SIG-M5 (cell line): ENCODE measurements at places on chromosomes 12 and 14.
A peak's percentile ranks its signal among the peaks of the same experiment; 100 is the strongest.

- DNase-seq: no peak
Observed at GRCh38 chr12:67594888-67595287, 53.7 kb upstream of the DYRK2 start.

DNA sequence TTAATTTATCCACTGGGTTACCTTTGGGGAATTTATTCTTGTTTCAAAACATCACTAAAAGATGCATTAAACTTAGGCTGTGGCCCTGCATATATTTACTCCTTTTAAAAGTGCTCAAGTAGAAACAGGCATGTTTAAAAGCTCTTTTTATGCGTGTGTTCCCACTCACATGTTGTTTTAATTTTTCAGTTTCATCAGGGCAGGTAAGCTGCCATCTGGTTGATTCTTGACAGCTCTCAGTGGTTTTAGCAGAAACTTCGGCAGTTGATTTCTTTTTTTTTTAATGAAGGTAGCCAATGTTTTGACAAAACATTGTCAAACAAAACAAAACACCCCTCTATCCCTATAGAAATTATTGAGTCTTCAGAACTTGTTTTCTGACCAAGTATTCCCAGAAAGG lies 89.6 kb upstream of the LGR5 start:
- DNase-seq: no peak

GRCh38 chr12:93812626-93813025 lies 135.5 kb downstream of the CRADD start:
- no peak for DNase-seq

GRCh38 chr14:102665621-102666020 lies 73.2 kb downstream of the RCOR1 start:
- no peak for DNase-seq

DNA sequence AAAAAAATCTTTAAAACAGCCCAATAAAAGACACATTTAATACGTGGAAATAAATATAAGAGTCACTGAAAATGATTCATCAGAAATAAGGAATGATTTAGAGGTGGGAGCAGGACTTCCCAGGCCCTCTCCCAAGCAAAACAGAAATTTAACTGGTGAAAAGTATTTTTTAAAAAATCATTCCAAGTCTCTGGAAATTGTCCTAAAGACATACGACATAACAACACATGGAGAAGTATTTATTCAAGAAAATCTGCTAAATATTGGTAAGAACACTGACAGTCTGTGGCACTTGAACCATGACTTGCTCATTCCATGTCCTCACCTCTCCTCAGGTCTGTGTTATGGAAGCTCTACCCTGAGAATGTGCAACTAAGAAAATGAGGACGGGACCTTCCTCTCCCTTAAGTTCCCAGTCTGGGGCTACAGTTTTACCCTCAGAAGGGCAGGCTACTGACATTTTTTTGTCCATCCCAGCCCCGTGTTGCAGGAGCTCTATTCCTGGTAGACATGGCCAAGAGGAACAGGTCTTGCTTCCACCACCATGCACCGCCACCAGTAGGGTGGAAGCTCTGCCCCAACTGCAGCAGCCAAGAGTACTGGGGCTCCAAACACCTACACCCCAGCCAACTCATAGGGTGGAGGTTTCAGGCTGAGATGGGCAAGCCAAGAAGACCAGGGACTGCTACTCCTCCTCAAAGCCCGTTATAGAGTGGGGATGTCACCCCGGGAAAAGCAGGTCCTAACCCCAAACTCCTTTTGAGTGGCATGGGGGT lies 193.0 kb downstream of the CRADD start:
- no peak for DNase-seq

DNA sequence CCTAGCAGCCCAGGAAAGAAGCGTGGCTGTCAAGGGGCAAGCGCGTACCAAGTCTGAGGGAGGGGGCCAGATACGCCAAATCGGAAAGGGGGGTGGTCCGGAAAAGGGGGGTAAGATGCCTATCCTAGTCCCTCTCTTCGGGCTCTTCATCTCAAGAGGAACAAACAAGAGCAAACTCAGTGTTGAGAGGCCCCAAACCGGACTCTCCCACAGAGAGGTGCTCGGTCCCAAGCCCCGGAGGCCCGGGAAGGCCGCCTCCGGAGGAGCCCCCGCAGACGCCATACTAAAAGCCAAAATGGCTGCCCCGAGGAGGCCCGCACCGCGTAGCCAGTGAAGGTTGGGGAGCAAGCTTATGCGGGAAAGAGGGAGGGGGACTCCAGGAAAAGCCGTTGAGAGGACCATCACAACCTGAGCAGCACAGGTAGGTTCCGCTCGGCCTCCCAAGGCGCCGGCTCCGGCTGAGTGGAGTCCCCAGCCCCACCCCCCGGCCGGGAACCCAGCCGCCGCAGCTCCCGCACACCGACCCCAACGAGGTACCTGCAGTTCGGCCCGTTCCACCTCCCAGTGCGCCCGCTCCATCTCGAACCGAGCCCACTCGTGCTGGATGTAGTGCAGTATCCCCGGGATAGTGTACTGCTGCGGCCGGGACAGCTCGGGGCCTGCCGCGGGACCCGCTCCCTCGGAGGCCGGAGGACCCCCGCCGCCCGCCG lies at the start of gene AP4S1:
Gene AP4S1 (plus strand): TSS at position 283 of the 710 bp plus-strand sequence. CDS start 40,548 bp downstream, outside the sequence.
- no peak for DNase-seq

DNA sequence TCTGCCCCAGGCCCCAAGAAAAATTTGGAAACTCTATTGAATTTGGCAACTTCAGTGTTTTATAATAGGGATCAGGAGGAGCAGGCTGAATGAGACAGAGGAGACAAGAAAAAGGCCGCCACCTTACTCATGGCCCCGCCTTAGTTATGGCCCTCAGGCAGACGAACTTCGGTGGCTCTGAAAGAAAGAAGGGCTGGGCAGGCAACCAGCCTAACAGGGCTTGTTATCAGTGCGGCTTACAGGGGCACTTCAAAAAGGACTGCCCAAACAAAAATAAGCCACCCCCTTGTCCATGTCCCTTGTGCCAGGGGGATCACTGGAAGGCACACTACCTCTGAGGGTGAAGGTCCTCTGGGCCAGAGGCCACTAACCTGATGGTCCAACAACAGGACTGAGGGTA lies 146.3 kb upstream of the ATF7IP start:
- no peak for DNase-seq

GRCh38 chr12:105024928-105025327 lies 38.8 kb downstream of the NOPCHAP1 start:
- DNase-seq: no peak

DNA sequence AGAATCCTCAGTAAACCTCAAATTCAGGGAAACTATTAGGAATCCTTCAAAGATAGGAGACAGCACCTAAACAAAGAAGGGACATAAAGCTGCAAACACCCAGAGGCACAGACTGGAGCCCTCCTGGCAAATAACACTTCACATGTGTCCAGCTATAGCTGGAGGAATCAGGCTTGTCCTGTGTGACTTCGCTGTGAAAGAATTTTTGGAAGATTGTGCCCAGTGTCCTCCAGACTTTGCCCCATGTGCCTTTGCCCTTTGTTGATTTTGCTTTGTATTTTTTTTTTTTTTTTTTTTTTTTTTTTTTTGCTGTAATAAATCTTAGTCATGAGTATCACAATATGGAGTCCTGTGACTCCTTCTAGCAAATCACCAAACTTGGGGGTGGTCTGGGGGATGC lies 136.8 kb downstream of the KCNH5 start:
- DNase-seq: no peak

- DNase-seq: no peak
Observed at GRCh38 chr12:48002773-48003218, 1.5 kb downstream of the COL2A1 start.

DNA sequence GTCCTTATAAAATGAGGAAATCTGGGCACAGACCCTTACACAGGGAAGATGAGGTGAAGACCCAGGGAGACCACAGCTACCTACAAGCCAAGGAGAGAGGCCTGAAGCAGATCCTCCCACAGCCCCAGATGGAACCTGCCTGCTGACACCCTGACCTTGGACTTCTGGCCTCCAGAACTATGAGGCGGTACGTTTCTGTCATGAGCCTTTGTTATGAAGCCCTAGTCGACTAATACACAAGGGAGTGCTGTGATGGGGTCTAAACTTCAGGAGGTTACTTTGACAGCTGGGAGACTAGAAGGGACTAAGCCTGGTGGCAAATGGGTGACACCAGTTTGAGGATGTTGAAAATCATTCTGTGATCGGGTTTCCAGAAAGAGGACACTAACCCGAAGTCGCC lies 85.0 kb downstream of the RNF34 start:
- no peak for DNase-seq

GRCh38 chr12:109770104-109770860 lies 56.7 kb downstream of the FAM222A start:
- no peak for DNase-seq

DNA sequence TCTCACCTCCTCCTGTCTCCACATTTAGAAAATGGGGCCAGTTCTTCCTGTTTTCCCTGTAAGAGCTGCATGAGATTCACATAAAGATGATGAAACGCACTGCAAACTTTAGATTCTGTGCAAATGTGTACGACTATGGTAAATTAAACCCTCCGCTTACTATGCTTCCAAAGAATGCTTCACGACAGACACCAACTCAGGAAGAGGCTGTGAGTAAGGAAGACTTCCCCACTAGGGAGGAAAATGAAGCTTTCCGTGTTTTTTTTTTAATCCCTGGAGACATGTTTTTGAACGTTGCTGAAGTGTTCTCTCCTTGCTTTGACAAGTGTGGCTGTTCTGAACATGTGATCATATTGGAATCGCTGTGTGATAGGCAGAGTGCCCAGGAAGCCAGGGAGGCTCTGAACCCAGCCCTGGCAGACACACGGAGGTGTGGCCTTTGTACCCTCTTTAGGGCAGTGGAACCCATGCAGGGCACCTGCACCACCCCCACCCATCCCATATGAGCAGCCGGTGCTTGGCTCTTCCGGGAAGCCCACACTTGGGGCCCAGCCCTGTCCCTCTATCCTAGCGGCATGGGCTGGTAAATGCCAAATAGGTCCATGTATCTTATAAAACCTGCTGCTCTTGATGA lies 7.5 kb upstream of the SYNE3 start:
- no peak for DNase-seq

DNA sequence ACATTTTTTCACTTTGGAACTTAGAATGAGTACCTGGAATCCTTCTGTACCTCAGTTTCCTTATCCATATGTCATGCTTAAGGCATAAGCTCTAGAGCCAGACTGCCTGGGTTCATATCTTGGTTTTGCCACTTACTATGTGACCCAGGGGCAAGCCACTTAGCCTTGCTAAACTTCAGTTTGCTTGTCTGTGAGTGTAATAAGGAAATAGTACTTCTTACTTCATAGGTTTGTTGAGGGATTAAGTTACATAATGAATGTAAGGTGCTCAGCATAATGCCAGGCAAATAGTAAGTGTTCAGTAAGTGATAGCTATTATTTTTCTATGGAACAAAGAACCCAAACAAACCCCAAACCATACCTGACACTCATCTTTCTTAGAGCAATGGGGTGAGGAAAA lies 225.1 kb downstream of the BCAT1 start:
- no peak for DNase-seq

GRCh38 chr14:75803765-75804164 lies 142.7 kb downstream of the TTLL5 start:
- no peak for DNase-seq

DNA sequence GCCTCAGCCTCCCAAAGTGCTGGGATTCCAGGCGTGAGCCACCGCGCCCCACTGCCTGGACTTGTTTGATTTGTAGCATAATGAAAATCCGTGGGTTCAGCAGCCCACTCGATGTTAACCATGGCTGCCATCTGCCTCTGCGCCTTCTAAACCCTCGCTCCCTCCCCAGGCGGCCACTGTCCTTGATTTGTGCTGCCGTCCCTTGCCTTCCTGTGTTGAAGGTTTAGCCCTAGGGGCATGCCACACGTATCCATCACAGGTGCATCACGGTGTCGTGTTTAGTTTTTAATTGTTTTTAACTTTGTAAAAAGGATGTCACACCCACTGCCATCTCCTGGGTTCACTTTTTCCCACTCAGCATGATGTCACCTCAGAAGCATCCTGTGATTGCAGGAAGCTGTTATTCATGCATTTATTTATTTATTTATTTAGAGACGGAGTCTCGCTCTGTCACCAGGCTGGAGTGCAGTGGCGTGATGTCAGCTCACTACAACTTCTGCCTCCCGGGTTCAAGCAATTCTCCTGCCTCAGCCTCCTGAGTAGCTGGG lies 24.5 kb upstream of the ULK1 start:
- DNase-seq: no peak

DNA sequence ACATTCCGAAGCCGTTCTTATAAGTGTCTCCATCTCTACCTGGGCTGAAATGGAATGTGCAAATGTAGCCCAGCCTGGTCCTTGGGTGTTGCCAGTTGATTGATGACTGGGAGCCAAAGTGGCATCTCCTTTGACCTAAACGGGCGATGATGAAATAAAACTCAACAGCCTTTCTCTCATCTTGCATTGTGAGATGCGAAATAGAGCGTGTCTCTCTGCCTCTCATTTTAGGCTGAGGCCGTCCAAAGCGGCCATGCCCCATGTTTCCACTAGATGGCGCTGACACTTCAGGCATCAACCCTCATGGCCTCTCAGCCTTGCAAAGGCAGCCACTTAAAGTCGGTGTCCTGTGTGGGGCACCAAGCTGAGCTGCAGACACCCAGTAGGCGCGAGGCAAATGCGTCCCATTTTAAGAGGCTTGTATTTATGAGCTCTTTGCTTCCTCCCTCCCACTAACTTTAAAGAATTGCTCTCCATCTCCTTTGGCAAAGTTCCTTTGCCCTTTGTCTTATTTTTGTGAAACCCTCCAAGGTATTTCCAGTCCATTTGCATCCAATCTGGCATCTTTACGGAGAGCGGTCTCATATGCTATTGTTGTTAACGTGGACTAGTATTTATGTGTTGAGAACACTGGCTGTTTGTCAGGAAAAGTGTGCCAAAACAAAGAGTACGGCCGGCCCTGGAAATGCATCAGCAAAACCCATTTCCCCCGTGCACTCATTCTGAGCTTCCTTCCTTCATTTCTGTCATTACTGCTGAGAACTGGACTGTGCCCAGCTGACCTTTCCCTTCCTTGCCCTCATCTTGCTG lies 25.0 kb downstream of the GPRC5A start:
- peak; percentile 21 for DNase-seq

GRCh38 chr14:61051051-61051450 lies 70.0 kb downstream of the SLC38A6 start:
- no peak for DNase-seq

- DNase-seq: no peak
Observed at GRCh38 chr12:109721276-109721675, 7.7 kb downstream of the FAM222A start.

GRCh38 chr12:42477941-42478340 lies 111.6 kb downstream of the PRICKLE1 start:
- DNase-seq: no peak

DNA sequence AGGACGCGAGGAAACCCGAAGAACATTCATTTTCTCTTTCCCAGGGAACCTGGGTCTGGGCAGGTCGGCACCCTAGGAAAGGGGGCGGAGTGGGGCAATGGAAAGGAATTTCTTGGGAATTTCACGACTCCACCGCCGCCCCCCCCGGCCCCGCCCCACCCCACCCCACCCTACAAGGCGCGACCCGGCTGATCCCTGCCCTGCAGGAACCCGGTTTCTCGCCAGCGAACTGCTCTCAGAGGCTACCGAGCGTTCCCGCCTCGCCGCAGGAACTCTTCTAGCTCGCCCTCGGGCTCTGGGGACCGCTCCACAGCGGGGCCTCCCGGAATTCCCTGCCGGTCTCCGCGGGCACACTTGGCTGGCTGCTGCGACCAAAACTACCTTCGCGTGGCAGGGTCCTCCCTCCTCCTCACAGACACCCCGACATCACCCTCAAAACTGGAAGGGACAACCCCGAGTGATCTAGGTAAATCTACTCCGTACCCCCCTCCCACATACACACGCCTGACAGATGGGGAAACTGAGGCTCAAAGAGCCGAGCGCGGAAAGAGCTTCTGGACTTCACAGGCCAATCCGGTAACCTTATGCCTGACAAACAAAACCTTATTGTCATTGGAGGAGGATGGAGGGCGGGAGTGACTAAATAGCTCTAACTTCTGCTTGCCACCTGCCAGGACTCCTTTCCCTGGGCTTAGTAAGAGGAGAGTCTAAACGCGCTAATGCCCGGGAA lies 785 bp upstream of the ACTN1 start:
- no peak for DNase-seq
